Breast epithelium (tissue), 4 donors: ENCODE measurements at places on chromosomes 12 and 14.

- peak overlapping the region; percentile 53 for H3K27ac ChIP-seq
- no peak overlapping the region for H3K4me3 ChIP-seq
- H3K27me3 ChIP-seq: no peaks in the 10 kb centered on the region
- H3K36me3 ChIP-seq: no peaks in the 10 kb centered on the region
- no peak for DNase-seq
Observed at GRCh38 chr12:52539083-52539820, 13.7 kb downstream of the KRT71 start.

DNA sequence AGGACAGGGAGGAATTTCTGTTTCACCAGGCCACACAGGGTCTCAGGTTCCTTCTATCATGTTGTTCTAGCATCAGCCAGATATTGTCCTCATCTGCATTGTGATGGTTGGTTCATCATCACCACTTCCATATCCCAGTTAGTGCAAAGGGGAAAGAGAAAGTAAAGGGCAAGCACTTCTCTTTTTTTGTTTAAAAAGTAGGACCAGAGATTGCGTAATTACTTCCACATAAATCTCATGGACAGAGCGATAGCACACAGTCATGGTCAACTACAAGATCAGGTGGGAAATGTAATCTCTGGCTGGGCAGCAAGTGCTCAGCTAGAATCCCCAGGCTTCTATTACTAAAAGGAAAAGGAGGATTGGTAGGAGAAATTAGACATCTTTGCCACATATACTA, 155.1 kb downstream of the KIF21A start:
- H3K27ac ChIP-seq: no peak overlapping the region
- no peak overlapping the region for H3K4me3 ChIP-seq
- no peaks in the 10 kb centered on the region for H3K4me1 ChIP-seq
- no peaks in the 10 kb centered on the region for H3K27me3 ChIP-seq
- DNase-seq: no peak

DNA sequence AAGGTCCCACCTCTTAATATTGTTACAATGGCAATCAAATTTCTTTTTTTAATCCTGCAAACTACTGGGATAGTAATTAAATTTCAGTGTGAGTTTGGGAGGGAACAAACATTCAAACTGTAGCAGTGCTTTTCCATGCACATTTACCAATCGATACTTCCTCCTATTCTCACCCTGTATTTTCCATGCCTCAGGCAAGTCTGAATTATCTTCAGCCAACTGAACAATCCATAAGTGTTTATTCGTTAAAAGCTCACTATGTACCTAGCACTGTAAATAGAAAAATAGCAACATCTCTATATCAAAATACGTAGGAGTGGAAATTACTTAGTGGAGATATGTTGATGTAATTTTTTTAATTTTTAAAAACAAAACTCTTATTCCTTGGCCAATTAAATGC, 43.5 kb downstream of the CCDC177 start:
- DNase-seq: no peak
- H3K27ac ChIP-seq: no peak overlapping the region
- H3K27me3 ChIP-seq: no peaks in the 10 kb centered on the region
- no peaks in the 10 kb centered on the region for H3K4me1 ChIP-seq

GRCh38 chr12:16266085-16266484, 11.4 kb downstream of the SLC15A5 start:
- no peak for DNase-seq
- H3K27me3 ChIP-seq: no peaks in the 10 kb centered on the region
- H3K27ac ChIP-seq: no peak overlapping the region
- no peaks in the 10 kb centered on the region for H3K4me1 ChIP-seq
- H3K4me3 ChIP-seq: no peak overlapping the region

DNA sequence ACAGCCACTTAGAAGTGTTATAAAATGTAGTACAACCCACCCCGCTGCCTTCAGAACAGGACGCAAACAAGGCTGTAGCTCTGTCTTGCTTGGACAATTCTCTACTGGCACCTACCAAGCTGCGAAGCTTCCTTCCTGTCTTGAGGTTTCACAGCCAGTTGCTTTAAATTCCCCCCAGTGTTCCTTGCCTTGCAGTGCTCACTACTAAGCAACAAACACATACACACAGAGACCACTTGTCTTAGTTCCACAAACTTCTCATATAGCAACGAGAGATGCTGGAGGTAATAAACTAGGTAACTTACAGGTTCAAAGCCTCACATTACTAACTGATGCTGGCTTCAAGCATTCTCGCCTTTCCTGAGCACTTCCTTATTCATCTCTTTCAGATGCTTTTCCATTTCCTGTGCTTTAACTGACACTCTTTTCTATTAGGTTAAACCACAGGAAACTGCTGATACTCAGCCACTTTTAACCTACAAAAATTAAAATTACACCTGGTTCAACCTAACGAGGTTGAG, 91.5 kb upstream of the PTGDR start:
- H3K4me3 ChIP-seq: no peak overlapping the region
- H3K4me1 ChIP-seq: no peaks in the 10 kb centered on the region
- H3K27ac ChIP-seq: no peak overlapping the region

DNA sequence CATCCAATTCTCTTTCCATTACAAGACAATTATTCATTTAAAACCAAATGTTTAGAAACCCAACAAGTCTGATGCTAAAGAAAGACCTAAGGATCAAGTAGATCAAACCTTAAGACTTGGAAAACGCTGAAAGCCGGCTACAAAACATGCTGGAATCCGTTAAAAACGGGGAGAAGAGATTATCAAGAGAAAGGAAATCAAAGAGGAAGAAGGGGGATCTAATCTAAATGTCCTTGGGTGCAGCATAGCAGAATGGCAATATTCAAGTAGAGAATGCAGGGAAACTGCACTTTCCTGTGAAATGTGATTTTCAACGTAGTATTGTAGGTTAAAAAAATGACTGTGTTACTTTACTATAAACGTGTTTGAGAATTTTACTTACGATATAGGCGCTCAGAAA, 1.3 kb downstream of the PPP1R13B start:
- H3K27me3 ChIP-seq: no peaks in the 10 kb centered on the region
- no peak overlapping the region for H3K27ac ChIP-seq
- H3K4me3 ChIP-seq: peak overlapping the region; percentile 95

DNA sequence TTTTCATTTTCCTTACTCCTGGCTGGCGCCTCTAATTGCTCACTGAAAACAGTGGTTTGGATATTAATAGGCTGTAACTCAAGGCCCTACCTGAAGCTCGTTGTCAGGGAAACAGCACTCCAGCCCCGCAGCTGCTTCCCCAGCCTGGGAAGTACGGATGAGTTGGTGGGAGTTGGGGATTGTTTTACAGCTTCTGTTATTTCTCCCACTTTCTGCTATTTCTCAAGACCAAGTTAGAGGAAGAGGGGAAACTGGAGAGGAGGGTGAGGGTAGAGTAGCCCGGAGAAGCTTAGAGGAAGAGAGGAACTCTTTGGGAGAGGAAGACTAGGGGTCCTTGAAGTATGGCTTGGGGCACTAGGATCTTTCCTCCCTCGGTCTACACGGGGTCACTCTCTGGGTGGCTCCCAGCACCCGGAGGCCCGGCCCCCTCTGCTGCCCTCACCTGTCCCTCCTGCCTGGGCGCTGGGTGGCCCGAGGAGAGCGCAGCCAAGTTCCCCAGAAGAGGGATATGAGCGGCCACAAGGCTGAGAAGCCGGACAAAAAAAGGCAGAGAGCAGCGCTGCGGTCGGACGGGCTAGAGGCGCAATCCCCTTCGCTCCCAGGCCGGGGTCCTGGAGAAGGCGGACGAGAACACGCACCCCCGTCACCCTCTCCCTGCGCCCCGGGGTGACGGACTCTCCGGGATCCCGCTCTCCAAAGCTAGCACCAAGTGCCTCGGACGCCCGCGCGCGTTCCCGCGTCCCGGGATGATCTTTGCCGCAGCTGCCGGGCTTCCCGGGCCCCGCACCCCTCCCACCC, 671 bp downstream of the SPTB start:
- H3K36me3 ChIP-seq: no peaks in the 10 kb centered on the region
- peaks cover 10% of the 10 kb centered on the region for H3K27me3 ChIP-seq
- no peak overlapping the region for H3K27ac ChIP-seq
- no peaks in the 10 kb centered on the region for H3K4me1 ChIP-seq
- no peak for DNase-seq

- peaks cover 7% of the 10 kb centered on the region for H3K4me1 ChIP-seq
- DNase-seq: no peak
- H3K36me3 ChIP-seq: no peaks in the 10 kb centered on the region
- no peaks in the 10 kb centered on the region for H3K27me3 ChIP-seq
- peak overlapping the region; percentile 51 for H3K4me3 ChIP-seq
Observed at GRCh38 chr12:14384783-14385638, 19.5 kb downstream of the ATF7IP start.

DNA sequence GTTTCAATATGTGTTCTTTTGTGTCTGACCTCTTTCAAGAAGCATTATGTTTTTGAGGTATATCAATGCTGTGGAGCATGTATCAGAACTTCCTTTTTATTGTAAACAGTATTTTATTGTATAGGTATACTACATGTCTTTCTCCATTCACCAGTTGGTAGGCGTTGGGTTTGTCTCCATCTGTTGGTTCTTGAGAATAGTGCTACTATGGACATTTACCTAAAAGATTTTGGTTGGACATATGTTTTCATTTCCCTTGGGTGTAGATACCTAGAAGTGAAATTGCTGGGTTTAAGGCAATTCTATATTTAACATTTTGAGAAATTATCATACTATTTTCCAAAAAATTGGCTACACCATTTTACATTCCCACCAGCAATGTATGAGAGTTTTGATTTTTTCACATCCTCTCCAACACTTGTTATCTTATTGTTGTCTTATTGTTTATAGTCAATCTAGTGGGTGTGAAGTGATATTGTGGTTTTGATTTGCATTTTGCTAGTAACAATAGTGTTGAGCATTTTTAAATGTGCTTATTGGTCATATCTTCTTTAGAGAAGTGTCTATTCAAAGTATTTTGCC, 409.2 kb downstream of the IPO8 start:
- no peak overlapping the region for H3K27ac ChIP-seq
- no peak for DNase-seq
- no peaks in the 10 kb centered on the region for H3K4me1 ChIP-seq
- no peak overlapping the region for H3K4me3 ChIP-seq
- no peaks in the 10 kb centered on the region for H3K36me3 ChIP-seq

DNA sequence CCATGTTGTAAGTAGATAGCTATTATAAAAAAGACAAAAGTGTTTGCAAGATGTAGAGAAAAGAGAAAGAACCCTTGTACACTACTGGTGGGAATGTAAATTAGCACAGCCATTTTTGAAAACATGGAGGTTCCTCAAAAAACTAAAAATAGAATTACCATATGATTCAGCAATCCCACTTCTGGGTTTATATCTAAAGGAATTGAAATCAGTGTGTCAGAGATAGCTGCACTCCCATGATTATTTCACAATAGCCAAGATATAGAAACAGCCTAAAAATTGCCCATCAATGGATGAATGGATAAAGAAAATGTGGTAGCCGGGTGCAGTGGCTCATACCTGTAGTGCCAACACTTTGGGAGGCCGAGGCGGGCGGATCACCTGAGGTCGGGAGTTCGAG, 9.2 kb downstream of the PSMC6 start:
- H3K36me3 ChIP-seq: peaks cover 7% of the 10 kb centered on the region
- H3K4me3 ChIP-seq: no peak overlapping the region
- no peaks in the 10 kb centered on the region for H3K4me1 ChIP-seq
- no peaks in the 10 kb centered on the region for H3K27me3 ChIP-seq
- H3K27ac ChIP-seq: no peak overlapping the region

DNA sequence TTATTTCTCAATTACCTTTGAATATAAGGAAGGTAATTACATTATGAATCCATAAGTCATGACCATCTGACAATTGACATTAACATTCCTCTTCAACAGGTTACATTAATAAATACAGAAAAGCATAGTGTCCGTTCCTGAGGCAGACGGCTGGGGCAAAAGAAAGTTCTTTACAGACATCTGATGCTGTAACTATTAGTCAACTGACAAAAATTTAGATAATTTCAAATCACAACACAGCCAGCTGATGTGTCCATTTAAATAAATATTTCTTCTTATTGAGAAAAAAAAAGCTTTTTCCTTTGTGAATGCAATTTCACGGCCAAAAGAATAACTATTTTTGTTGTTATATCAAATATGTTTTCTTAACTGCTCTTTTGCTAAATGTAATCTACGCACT, 9.2 kb upstream of the PYROXD1 start:
- no peak for DNase-seq
- H3K27me3 ChIP-seq: no peaks in the 10 kb centered on the region
- no peak overlapping the region for H3K4me3 ChIP-seq
- H3K27ac ChIP-seq: no peak overlapping the region
- no peaks in the 10 kb centered on the region for H3K4me1 ChIP-seq

DNA sequence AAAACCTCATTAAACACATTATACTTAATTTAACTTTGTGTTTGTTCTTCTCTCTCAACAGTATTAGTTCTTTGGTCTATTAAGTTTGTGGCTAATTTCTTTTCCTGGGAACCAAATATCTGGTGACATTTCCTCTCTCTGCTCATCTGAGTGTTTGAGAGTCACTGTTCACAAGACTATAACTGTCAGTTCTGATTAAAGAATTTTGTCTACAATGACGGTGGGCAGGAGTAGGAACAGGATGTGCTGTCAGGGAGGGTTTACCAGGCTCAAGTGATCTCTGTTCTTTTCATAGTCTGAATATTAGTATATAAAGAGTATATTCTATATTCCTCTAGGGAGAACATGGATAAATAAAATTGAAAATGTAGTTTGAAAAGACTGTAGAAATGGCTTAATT, 92.9 kb downstream of the ALG10B start:
- H3K4me1 ChIP-seq: no peaks in the 10 kb centered on the region
- H3K36me3 ChIP-seq: no peaks in the 10 kb centered on the region
- no peaks in the 10 kb centered on the region for H3K27me3 ChIP-seq
- DNase-seq: no peak

DNA sequence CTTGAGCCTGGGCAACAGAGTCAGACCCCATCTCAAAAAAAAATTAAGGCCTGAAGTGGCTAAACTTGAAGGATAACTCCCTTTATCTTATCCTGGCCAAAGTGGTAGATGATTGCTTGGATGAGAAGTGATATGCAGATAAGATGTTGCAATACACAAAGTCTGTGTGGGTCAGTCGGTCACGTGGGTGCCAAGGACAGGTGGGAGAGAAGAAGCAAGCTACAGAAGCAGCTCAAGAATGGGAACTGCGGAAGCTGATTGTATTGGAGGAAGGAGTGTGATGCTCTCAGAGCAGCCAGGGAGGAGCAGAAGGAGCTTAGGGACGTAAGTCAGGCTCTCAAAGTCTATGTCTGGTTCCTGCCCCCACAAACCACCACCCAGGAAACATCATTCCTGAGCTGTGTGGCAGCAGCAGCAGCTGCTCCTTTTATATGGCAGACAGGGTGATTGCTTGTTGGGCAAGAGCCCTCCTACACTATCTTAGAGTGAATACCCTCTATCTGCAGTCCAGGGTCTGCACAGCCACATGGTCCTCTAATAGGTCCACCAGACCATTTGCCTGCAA, 54.5 kb downstream of the ATP2A2 start:
- H3K36me3 ChIP-seq: no peaks in the 10 kb centered on the region
- H3K27ac ChIP-seq: no peak overlapping the region
- H3K27me3 ChIP-seq: no peaks in the 10 kb centered on the region

DNA sequence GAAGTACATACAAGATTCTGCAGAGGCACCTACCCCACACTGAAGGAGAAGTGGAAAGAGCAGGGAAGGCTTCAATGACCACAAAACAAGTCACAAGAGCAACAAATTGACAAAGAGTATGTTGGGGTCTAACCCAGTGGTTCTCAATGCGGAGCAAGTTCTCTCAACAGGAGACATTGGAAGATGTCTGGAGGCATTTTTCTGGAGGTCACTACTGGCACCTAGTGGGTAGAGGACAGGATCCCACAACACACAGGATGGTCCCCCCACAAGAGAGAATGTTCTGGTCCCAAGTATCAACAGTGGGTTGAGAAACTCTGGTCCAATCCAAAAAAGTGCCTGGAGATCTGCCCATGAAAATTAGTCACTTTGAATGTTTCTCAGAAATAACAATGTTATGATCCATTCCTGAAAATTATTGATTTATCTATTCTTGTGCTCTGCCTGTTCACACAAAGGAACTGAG, 3.4 kb downstream of the SSH1 start:
- DNase-seq: no peak
- H3K4me3 ChIP-seq: no peak overlapping the region
- H3K4me1 ChIP-seq: peaks cover 8% of the 10 kb centered on the region
- H3K27ac ChIP-seq: peak overlapping the region; percentile 88
